ENCODE measurements at places on chromosomes 1 and 21. TPM values are rescaled to one million over a fixed set of nuclear protein-coding genes. Genes with fewer than 3 reads are reported as not detected.

The AQP10 gene
- total RNA-seq = not detected

The PLEKHN1 gene
- 0.95 TPM for total RNA-seq

The NBPF4 gene
- not detected for total RNA-seq

The LAPTM5 gene
- total RNA-seq = 625 TPM

The C1orf87 gene
- not detected for total RNA-seq

The ZBTB8A gene
- total RNA-seq = not detected

The SLC1A7 gene
- not detected for total RNA-seq

The OR2L5 gene
- total RNA-seq = not detected

The SLC22A15 gene
- total RNA-seq = 0.08 TPM

The TMEM61 gene
- not detected for total RNA-seq

The CFAP126 gene
- not detected for total RNA-seq

The TMEM82 gene
- total RNA-seq = not detected

The MAP3K6 gene
- 8.5 TPM for total RNA-seq
